RPMI7951 (cell line): ENCODE measurements at places on chromosomes 6 and 20. TPM values are rescaled to one million over a fixed set of nuclear protein-coding genes. Genes with fewer than 3 reads are reported as not detected.

- DNase-seq = no peak
Observed at GRCh38 chr20:56857950-56858349, 228.8 kb downstream of the TFAP2C start.

DNA sequence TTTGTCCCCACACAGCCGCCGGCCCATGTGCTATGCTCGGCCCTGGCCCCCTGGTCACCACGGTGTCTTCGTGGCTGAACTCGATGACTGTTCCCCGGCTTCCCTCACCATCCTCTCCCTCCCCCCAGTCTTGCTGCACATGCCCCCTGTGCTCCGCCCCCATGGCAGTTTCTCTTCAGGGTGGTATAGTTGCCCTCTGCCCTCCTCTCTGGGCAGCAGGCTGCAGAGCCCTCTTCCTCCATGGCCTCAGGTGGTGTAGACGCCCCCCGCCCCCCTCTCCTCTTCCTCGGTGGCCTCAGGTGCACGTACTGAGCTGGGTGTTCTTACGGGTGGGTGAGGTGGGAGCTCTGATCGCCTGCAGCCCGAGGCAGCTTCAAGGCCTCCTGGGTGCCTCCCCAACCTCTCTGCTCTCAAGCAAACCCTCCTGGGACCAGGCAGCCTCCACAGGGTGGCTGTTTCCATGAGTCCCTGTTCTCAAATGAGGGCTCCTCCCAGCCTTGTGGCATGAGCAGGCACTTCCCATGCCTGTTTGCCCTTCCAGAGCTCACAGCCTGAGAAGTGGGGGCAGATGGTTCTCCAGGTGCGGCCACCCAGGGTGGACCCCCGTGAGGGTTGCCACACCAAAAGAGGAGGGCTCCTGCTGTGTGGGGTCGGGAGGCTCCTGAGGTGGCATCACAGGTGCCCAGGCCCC lies 24.8 kb downstream of the COL20A1 start:
- no peak for DNase-seq

DNA sequence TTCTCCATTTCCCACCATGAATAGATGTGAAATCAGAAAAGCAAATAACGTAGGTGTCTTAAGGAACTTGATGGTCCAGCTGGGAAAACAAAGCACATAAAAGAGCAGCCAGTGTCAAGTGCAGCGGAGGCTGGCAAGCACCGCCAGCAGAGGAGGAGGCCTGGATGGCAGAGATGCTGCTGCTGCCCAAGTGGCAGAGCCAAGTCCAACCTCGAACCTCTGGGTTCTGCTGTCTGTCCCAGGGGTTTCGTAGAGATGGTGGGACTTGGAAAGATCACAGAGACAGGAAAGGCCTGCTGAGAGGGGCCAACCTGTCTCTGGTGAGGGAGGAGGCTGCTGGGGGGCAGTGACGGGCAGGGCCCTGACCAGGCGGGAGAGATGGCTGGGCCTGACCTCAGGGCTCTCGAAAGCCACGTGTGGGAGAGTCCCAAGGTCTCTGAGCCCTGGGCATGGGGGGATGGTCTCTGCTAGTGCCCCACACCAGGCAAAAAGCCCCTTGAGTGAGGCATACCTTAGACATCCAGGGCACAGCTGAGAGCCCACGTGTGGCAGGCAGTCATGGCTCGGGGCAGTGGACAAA lies 77.3 kb downstream of the TCP11 start:
- no peak for DNase-seq

- DNase-seq = no peak
Observed at GRCh38 chr6:107110200-107110599, 5.1 kb downstream of the BEND3 start.

DNA sequence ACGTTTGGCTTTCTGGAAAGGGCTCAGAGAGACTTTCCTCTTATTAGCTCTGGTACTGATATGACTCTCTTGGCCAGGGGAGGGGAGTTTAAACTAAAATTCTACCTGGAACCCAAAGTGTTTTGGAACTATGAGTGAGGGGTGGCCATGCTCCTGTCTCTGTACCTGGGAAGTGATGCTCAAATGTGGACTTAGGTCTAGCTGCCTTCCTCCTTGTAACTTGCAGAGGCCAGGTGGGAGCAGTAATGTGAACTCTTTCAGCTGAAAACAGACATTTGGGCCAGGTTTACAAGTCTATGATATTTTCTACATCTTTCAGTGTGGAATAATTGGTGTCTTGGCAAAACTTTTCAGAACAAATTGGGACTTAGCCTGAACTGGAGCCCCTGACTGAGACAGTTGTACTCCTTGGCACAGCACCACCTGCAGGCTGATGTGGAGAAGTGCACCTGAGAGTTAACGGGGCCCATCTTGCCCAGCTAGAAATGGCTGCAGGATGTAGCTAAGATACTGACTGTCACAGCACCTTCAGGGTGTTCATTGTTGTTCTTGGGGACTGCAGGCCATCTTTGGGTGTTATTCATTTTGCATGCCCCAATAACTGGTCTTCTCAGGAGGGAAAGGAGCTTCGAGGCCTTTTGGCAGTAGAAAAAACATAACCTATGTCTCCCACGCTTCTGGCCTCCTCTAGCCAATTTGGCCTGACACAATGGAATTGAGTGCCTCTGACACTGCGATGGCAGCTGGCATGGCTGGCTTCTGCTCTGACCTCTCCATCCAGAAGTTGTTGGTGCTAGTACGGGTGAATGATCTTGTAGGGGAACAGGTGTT lies 37.1 kb downstream of the CD109 start:
- peak; percentile 70 for DNase-seq

DNA sequence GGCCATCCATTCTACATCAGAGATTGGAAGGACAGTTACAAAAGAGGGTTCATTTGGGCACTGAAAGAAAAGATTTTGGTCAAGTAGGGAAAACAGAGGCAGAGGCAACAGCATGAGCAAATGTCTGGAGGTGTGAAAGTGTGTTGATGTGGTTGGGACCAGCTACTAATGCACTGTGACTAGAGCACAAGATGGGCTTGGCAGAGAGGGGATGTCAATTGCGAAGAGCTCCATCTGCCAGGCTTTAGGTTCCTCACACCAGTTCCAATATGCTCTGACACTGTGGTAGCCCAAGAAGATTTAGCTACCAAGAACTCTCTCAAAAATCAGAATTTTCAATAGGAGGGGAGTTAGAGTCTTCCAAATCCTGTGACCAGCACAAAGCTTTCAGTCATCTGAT lies 42.1 kb downstream of the TRAF3IP2 start:
- no peak for DNase-seq

DNA sequence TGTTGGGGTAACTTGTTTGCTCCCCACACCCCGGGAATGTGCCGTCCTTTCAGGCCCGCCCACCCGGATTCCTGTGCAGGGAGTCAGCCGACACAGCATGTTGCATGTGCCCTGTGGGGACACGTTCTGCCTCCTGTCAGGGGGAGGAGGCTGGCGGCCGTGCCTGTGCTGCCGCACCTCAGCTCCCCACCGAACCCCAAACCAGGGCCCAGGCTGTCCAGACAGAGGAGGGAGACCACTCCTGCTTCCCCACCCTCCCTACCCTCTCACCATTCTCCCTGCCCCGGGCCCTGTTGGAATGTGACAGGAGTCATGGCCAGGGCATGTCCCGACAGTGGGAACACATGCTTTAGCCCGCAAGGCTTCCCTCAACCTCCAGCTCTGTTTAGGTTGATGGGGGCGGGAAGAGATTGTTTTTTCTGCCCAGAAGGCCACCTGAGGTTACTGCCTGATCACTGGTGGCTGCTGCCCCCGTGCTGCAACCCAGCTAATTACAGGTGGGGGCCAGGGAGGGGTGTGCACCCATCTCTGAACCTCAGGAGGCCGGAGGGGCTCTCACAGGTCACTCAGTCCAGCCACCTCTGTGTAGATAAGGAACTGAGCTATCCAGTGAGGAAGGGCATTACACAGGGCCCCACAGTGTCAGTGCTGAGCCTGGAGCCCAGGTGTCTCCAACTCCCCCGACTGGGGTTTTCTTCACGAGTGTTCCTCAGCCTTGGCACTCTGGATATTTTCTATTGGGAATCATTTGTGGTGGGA lies 13.6 kb downstream of the LRRC73 start:
- DNase-seq = peak; percentile 54

DNA sequence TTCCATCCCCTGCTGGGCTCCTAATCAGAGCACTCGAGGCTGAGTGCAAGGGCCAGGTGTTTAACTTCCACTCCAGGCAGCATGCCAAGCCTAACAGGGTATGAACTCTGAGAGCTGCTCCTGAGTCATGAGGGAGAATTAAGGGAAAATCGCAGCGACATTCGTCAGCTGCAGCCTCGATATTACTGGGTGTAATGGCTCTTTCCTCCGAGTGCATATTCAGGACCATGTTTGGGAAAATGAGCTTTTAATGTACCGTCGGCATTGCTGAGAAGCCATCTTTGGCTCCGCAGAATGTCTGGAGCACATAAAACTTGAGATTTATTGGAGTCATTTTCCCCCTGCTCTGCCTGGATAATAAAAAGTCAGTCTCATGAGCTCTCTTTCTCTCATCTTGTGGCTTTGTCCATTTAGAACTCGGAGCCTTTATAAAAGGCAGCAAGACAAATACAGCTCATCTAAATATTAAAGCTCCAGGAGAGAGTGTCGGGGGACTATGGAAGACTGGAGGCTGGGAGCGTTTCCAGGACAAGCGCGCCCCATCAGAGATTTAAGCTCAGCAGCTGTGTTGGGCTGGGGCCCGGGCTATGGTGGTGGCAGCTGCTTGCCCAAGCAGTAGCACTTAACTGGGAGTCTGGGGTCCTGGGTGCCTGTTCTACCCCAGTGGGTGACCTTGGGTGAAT lies 103.7 kb downstream of the TOX2 start:
- peak; percentile 99 for DNase-seq

DNA sequence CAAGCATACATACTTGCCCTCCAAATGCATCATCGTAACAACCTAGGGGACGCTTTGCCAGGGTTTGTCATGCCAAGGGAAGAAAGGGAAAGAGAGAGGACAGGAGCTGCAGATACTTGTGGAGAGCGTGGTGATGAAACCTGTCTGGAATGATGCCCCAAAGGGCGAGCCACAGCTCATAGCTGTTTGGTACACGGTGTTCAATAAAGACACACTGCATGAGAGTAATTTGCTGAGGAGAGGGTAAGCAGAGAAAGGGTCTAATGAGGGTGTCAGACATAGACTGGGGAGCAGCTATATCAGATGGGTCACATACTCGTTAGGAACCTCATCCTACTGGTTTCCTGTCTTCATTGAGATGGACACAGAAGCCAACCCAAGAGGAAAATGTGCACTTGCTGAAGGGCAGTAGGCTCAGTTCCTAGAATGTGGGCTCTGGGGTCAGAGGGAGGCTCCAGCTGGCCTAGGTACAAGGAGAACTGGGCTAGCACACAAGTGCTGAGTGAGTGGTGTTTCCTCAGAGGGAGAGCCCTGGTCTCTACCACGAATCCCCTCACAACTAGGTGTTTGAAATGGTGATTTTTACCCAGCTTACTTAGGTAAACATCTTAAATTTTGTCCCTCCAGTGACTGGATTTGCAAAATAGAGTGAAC lies 5.2 kb upstream of the FOXO3 start:
- DNase-seq = no peak

DNA sequence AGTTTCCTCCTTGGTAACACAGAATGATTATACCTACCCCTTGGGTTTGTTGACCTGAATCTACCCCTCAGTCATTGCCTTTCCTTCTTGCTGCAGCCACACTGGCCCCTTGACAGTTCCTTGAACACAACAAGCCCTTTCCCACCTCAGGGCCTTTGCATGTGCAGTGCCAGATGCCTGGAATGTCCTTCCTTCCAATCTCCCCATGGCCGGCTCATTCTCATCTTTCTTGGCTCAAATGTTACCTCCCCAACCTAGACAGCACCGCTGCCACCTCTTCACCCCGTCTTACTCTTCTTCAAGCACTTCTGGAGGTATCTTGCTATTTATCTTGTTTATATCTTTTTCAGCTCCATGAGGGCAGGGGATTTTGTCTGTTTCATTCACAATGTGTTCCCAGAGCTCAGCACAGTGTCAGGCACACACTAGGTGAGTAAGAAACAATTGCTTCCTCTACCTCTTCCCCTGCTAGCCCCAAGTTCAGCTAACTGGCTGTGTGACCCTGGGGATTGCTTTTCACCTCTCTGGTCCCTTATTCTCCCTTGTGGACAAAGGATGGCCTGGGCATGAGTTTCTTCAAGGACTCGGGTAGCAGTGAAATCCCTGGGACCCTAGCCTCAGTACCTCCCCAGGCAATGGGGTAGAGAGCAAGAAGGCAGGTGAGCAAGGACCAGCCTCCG lies 121.5 kb downstream of the CEBPB start:
- no peak for DNase-seq

- DNase-seq = no peak
Observed at GRCh38 chr20:49710971-49711666, 2.6 kb downstream of the B4GALT5 start.

- no peak for DNase-seq
Observed at GRCh38 chr6:119395192-119395591, 45.6 kb upstream of the MAN1A1 start.

GRCh38 chr6:34174846-34175399 lies 29.0 kb upstream of the GRM4 start:
- DNase-seq = no peak

DNA sequence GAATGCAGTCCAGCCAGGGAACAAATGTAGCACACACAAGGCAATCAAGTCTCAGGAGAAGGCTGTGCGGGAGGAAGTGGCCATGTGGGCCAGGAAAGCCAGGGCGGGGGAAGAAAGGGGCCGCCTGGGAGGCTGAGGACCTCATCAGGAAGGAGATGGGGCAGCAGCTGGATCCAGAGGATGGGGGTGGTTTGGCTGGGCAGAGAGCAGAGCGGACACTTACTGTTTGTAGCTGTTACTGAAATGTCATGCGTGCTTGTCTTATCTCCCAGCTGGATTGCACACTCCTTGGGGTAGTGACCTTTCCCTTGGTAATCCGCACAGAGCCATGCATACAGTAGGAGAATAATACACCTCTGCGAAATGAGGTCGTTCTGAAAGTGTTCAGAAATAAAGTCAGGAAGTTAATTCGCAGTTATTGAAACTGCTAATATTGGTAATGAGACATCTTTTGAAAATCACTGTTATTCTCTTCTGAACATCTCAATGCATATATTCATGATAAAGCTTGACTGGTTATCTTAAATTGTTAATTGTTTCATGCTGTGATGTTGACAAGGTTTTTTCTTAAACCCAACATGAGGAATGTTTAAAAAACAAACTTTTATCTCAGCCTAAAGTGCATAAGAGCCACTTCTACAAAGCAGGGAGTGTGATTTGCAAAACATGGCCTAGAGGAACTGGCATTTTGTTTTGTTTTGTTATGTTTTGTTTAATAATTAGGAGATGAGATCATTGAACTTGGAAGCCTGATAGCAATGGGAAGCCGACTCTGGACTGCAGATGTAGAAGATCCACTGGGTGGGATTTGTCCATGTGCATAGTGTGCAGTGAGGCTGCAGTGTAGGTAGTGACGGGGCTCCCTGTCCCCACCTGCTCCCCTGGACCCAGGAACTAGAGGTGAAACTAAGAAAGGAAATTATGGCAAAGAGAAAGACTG lies 18.0 kb upstream of the MAP3K4 start:
- no peak for DNase-seq

- no peak for DNase-seq
Observed at GRCh38 chr20:55205665-55206064, 730.3 kb downstream of the DOK5 start.

Gene GSTA3
- not detected in 2 replicates for total RNA-seq

Gene HLA-DRA
- total RNA-seq = 18.8 and 21.4 TPM in 2 replicates

Gene TRIM31
- total RNA-seq = not detected in 2 replicates

Gene CARMIL1
- total RNA-seq = 6.8 and 9.5 TPM in 2 replicates
